ENCODE measurements at places on chromosomes 5 and 9.

- DNase-seq = no peak
These were observed 1.9 kb downstream of the DPM2 start for GRCh38 chr9:127935765-127936221.

GRCh38 chr9:20620650-20621470 lies 1.4 kb downstream of the MLLT3 start:
- no peak for DNase-seq

GRCh38 chr9:111630182-111630963 lies 761 bp upstream of the DNAJC25 start:
- DNase-seq = no peak

DNA sequence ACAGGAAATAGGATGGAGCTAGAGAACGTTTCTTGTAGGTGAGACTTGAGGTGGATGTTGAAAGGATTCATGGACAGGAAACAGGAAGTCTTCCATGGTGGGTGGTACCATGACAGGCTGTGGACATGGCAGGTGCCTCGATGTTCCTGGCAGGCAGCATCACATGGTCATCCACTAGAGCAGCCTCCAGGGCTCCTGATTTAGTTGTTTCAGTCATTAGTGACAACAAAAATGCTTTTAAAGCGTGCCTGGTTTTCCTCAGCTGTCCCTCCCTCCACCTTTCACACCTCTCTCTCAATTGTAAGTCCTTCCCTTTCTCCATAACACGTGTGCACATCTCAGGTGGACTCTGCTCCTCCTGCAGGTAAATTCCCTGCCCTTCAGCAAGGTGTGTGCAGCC lies 25.2 kb upstream of the ASPN start:
- DNase-seq = no peak

DNA sequence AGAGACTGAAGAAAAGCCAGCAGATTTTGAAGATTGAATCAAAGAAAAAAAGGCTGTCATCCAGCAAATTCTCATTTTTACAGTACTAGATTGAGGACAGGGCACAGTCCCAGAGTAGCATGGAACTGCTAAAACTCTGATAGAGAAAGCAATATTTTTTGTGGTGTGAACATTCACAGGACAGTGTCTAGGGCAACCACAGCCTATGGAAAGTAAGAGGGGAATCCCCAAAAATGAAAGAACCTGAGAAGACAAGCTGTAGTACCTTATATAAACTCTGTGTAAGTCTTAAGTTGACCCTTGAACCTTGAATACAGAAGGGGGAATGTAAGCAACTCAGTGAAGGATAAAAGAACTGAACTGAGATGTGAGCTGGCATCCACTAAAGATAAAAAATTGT lies 540.3 kb downstream of the HINT1 start:
- no peak for DNase-seq

DNA sequence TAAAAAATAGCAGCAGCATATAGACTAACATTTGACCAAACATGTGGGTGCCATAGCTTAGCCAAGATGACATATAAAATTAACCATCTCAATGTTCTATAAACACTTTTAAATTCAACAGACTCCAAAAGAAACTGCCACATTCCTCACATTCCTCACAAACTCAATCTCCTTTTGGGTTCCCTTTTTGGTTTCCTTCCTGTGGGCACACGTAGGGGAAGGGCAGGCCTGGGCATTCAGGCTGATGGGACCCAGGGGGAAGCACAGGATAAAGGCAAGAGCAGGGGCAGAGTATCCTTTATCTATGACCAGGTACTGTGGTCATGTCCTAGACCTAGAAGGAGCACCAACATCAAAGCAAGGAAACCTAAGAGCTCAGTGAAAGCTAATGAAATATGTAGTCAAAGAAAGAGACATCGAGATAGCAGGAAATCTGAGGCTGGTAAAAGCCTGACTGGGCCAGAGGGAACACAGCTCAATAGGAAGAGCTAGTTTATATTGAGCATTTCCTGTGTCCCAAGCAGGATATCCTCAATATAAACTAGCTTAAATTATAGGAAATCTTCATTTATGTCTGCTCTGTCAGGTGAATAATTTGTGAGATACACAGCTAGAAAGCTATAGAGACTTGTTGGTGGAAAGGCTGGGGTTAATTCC lies 13.6 kb upstream of the ERAP1 start:
- no peak for DNase-seq

DNA sequence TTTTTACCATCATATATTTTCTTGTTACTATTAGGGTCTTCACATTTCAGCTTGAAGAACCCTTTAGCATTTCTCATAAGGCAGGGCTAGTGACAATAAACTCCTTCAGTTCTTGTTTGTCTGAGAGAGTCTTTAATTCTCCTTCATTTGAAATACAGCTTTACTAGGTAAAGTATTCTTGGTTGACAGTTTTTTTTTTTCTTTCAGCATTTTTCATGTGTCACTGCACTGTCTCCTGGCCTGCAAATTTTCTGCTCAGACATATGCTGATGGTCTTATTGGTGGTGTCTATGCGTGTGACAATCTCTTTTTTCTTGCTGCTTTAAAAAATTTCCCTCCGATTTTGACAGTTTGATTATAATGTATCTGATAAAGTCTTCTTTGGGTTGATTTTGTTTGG lies 399.9 kb downstream of the SH3GL2 start:
- DNase-seq = no peak

DNA sequence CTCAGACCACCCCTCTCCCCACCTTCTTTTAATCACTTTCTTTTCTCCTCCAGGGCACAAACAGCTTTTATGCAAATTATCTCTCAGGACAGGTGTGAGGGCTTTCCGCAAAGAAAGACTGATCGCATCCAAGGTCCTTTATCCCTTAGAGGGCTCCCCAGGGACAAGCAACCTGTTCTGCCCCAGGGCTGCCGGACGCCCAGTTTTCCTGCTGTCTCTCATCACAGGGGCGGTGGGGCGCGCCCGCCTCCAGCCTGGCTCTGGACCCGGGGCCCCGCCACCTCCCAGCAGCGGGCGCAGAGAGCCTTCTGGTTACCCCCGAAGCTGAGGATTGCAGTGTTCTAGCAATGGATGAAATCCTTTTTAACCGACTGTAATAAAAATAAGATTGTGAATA lies 266.1 kb downstream of the CWC27 start:
- no peak for DNase-seq

- no peak for DNase-seq
These were observed 78.4 kb downstream of the SLC38A9 start for GRCh38 chr5:55633574-55634208.

DNA sequence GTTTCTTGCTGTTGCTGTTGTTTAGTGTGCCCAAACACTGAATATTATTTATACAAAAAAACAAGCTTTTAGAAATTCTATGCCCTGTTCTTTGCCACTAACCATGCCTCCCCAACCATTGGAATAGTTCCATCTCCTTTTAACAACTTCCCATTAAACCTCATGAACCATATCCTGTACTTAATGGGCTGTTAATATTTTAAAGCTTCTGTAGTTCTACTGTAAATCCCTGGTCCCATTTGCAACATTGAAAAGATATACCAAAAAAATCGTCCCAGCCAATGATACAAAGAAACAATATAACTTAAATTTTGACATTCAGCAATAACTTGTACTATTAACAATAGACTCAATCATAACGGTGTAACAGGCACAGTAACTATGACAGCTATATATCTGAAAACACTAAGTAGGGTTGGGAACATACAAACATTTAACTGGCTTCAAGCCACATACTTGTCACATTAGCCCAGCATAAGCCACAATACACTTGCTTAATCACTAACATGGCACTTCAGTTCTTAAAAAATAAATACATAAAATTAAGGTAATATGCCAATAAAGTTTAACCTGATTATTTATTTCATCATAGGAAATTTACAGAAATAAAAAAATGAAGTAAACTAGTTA lies 86.1 kb downstream of the ADAMTS6 start:
- no peak for DNase-seq

DNA sequence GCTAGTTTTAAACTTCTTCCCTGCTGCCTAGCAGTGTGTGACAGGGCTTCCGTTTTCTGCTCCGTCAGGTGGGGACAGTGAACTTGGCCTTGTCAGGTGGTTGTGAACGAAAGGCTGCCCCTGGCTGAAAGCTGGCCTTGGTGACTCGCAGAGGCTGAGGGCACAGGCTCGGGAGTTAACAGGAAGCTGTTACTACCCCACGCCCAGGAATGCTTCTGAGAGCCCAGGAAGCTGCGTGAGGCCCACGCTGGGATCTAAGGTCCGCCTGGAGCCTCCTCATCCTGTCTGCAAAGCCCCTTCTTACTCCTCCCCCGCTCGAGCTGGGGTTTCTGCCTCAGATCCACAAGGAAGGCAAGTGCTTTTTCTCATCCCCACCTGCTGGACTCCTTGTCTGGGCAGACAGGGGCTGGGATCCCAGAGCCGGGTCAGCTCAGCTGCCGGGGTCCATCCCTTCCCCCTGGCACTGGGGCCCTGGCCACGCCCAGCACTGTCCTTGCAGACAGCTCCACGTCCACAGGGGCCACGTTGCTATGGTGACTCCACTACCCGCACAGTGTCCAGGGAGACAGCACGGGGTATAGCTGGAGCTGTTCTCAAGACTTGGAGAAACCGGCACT lies 124.7 kb upstream of the TBC1D2 start:
- no peak for DNase-seq
